ENCODE measurements at places on chromosomes 2 and 18.

DNA sequence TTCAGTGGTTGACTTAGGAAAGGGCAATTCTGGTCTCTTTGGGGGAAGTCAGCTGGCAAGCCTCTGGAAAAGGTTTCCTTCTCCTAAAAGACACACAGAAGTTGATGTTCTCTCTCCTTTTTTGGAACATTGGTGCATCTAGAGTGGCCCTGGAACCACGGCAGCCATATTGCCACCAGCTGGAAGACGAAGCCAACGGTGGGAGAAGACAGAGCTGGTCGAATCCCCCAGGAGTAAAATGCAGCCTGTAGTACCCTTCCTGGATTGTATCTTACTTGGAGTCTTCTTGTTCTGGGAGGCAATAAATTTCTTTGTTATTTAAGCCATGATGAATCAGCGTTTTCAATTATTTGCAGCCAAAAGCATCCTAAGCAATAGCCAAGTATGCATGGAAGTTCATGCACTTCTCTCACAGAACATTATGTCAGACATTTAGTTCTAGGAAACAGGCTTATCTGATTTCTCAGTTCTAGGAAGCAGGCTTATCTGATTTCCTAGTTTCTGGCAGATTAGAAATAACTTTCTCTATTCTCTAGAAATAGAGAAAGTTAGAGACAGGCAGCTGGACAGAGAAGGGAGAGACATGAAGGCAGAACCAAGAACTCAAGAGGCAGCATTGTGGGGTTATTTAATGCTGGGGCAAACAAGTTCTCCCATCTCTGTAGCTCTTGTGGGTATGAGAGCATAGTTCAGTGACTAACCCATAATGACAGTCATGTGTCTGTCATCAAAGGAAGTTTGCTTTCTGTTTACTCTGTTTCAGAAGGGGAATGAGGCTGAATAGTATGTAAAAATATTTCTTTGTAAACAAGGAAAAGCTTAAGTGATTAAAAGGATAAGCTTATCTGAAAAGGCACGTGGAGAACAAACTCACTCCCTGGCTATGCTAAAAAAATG lies 40.5 kb upstream of the NABP1 start:
- no peak for DNase-seq

DNA sequence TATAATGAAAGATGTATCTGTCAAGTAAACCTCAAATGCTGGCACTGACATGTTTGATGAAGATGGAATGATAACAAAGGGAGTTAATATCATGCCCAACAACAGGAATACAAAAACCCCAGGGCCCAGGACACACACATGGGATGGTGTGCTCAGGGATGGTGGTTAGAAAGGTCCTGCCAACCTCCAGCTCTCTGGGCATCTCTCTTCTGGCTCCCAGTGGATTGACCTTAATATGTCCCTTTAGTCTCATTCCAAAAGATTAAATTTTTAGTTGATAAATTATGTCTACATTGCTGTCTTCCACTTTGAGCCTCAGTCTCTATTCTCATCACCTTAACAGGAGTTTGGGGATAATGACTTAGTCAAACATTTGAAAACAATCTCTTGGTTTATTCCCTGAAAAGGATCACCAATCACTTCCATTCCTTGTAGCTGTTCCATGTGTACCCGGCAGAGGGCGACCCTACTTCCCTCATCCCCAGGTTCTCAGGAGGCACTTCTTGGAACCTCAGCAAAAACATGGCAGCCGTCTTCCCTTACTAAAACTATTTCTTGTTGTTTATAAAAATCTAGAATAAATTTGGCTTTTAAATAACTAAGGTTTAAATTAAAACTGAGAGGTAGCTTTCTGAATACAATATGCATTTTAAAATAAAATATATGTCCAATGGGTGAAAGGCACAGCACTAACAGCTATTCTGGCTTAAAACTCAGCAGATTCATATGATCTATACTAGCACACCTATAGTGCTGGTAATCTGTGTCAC lies 29.6 kb downstream of the MCEE start:
- peak; percentile 72 for DNase-seq

DNA sequence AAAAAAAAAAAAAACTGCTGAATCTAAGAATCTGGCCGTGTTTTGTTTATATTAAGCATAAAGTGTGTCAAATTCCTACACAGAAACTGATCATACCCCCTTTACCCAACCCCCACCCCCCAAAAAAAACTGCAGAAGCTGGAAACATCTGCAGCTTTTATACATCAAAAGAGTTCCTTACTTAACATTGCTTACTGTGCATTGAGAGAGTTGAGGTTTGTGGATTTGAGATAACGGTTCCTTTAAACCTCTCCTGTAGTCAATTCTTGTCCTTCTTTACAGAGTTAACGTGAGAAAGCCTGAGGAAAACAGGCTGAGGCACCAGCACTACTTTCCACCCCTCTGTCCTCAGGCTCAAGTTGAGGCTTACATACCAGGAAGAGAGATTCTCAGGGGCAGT lies 34.5 kb downstream of the FRZB start:
- no peak for DNase-seq

DNA sequence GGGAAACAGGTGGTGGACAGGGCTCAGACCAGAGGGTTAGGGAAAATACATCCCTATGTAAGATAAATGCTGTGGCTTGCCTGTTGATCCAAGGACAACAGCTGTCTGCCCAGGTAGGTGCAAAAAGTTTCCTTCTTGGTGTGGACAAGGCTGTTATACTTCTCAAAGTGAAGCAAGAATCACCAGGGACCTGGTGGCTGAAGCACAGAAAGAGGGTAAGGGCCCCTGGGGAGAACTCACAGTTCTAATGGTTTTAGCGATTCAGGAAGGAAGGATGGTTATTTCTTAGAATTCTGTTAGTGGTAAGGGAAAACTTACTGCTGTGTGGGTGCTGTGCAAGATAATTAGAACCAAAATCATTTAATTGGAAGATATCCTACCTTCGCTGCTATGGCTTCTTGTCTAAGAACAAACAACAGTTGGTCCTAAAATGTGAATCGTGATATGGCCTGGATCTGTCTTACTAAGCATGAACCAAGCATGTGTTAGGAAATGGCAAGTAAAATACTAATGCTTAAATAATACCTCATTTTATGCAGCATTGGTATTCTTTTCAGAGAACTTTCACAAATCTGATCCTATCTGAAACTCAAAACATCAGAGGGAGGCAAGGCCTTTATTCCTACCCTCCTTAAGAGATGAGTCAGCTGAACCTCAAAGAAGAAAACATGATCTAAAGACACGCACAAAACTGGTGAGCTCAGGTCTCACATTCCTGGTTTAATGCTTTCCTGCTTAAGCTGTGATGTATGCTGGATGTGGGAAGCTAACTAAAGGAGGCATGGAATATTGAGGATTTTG lies 159.2 kb upstream of the THUMPD2 start:
- no peak for DNase-seq

GRCh38 chr2:135870571-135870970 lies 5.7 kb downstream of the MCM6 start:
- no peak for DNase-seq

GRCh38 chr18:3458952-3459853 lies 9.2 kb downstream of the TGIF1 start:
- DNase-seq: no peak

DNA sequence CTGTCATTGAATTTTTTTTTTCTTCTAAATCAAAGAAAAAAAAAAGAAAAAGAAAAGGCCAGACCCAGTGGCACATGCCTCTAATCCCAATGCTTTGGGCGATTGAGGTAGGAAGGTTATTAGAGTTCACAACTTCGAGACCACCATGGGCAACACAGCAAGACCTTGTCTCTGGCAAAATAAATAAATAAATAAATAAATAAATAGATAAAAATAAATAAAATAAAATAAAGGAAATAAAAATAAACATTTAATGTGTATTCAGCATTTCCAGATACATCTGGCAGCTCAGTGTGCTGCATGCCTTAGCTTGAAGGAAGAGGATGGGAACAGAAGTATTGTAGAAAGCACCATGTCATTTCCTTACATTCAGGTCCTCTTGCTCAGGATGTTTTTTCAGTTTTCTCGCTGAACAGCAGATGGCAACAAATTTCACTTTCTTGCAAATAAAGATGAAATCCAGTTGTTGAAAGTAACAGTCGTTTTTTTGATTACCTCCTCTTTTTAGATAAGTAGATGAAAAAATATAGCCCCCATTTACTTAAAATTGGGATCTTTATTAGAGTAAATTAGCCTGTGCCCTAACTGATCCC lies 25.7 kb upstream of the FAM178B start:
- peak; percentile 14 for DNase-seq

GRCh38 chr2:162324953-162325352 lies 6.5 kb upstream of the IFIH1 start:
- no peak for DNase-seq

GRCh38 chr18:79930020-79930642 lies 21.3 kb downstream of the SLC66A2 start:
- DNase-seq: no peak

- no peak for DNase-seq
Observed at GRCh38 chr2:12881952-12882351, 165.2 kb downstream of the TRIB2 start.

- DNase-seq: no peak
Observed at GRCh38 chr2:8505311-8505920, 176.4 kb upstream of the ID2 start.

DNA sequence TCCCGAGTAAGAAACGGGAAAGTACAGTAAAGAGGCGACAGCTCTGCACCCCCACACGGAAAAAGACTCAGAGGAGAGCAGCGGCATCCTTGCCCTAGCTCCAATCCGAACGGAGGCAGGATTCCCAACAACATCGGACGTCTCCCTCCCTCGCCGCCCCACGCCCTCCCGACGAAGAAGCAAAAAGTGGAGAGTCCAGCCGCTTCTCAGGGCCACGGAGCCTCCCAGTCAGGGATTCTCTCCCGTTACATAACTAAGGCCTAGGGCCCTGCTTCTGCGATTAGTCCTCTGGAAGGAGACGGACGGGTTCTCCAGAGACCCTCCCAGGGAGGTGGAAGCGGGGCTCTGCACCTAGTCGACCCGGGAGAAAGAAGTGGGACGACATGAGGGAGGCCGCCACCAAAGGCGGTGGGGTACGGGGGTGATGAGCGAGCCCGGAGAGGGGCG lies 587 bp downstream of the SUMO1 start:
- DNase-seq: peak; percentile 31

DNA sequence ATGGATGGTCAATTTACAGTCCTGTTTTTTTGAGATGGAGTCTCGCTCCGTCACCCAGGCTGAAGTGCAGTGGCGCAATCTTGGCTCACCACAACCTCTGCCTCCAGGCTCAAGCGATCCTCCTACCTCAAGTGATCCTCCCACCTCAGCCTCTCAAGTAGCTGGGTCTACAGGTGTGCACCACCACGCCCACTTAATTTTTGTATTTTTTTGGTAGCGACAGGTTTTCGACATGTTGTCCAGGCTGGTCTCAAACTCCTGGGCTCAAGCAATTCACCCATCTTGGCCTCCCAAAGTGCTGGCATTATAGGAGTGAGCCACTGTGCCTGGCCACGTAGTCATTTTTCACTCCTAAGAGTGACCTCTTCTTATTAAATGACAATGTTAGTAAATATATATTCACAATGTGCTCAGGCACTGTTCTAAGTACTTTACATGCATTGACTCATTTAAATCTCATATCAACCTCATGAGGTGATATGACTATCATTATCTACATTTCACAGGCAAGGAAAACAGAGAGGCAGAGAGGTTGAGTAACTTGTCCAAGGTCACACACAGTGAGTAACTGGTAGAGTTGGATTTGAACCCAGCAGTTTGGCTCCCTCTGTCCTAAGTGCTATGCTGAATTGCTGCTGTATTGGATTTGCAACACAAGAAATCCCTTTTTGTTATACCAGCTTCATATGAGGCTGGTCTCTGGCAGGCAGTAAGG lies 5.6 kb upstream of the DIS3L2 start:
- no peak for DNase-seq

DNA sequence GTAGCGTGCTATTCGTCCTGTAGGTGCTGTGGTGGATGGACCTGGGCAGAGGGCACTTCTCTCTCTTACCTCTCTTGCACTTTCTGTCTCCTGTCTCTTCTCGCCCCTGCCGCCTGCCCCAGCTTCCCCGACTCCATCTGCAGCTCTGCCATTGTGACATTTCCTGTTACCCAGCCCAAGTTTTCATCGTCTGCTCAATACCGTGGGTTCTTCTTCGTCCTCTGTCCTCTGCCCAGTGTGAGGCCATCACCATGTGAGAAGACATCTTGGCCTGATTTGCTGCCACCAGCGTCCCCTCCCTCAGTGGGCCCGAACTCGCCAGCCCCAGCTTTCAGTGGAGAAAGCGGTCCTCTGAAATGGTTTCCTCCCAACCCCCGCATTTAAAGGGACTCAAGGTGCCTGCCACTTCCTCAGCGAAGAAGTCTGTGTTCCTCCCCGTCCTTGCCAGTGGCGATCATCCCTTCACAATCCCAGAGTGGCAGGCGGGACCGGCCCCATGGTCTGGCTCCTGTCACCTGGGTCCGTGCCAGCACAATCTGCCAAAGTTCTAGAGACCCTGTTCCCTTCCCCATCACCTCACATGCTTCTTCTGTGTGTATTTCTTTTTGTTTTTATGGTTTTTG lies 18.0 kb downstream of the TGOLN2 start:
- no peak for DNase-seq

- DNase-seq: peak; percentile 11
Observed at GRCh38 chr2:101200676-101201075, 49.5 kb upstream of the TBC1D8 start.

DNA sequence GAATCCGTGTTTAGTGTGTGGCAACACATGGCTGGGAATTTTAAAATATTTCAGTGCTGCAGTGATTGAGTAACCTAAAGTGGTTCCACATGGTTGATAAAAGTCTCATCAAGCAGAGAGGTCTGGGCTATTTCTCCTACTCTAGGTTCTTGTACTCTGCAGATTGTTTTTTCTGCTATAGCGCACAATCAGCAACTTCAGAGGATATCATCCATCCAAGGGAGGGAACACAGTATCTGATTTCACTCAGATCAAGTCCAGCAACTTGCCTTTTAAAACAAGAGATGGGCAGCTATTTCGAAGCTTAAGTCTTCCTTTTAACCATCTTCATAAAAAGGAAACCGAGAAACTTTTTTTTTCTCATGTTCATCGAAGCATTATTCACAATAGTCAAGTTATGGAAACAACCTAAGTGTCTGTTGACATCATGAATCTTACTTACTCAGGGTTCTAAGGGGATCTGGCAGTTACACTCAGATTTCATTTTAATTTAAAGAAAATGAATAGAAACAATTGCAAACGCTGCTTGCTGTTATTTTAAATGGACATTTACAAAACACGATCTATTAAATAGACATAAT lies 172.7 kb upstream of the TRIB2 start:
- no peak for DNase-seq

GRCh38 chr2:11342551-11343367 lies 1.7 kb downstream of the ROCK2 start:
- DNase-seq: peak; percentile 43

GRCh38 chr2:196331143-196331542 lies 159.8 kb upstream of the STK17B start:
- DNase-seq: peak; percentile 25

DNA sequence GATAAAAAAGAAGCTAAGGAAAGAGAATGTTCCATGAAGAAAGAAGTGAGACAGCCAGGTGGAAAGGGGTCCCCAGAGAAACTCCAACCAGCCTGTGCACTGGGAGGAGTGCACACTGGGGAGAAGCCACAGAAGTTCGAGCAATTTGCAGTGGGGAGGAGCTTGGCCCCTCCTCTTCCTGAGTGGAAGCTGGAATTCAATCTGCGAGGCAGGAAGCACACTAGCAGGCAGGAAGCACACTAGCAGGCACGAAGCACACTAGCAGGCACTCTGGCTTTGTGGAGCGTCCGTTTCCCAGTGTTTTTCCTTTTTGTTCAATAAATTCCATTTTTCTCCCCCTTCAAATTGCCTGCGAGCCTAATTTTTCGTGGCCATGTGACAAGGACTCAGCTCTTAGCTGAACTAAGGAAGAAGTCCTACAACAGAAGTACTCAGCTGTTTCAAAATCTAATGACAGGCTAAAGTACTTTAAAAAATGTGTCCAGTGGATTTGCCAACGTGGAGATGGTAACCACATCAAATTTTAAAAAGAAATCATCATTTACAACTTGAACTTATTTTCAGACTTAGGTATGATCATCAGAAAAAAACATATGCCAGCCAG lies 21.4 kb upstream of the SPIRE1 start:
- no peak for DNase-seq

All from Calu3 (cell line).